Stimulated activated CD4-positive, alpha-beta T cell treated with anti-CD3 and anti-CD28 coated beads, Interleukin-1b, Interleukin-23, amount 100 ng/mL, for 1 hour (primary cell): ENCODE measurements at places on chromosomes 6 and 20.

- DNase-seq = no peak
Measured at GRCh38 chr6:68710496-68710895, 75.4 kb downstream of the ADGRB3 start.

DNA sequence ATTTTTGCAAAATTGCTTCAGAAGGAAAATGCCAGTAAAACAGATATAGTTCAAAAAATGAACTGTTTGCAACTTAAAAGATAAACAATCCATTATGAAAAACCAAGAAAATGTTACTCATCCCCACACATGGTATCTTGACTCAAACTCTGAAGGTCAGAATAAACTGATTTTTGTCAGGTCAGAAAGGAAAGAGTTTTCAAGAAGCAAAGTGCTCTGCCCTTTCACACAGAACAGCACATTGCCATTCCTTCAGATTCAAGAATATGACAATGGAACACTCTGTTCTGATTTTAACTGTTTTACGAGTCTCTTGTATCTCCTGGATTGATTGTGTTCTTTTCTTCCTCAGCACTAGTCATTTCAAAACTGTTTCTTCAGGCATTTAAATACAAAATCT lies 33.8 kb upstream of the NT5E start:
- no peak for DNase-seq

GRCh38 chr20:43909720-43910119 lies 4.9 kb upstream of the TOX2 start:
- DNase-seq = no peak

DNA sequence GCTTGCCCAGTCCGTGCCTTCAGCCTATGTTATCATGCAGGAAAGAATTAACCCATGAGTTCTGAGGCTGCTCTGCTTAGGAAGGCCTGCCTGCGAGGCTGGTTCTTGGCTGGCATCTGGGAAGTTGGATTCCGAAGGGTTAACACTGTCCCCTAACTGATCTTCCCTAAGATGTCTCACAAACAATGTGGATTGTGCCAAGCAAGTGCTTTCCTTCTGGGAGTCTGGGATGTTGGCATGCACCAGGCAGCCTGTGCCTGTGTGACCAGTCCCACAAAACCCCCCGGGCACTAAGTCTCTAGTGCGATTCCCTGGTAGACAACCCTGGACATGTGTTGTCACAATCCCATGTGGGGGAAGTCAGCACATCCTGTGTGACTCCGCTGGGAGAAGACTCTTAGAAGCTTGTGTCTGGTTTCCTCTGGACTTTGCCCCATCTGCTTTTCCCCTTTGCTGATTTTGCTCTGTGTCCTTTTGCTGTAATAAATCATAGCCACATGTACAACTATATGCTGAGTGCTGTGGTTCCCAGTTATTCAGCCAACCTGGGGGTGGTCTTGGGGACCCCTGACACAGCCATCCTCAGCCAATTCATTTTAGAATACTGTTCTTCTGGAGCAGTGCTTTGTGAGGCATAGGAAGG lies 83.8 kb downstream of the SLC22A23 start:
- DNase-seq = no peak

GRCh38 chr20:9128568-9128967 lies 59.7 kb downstream of the PLCB4 start:
- DNase-seq = no peak

DNA sequence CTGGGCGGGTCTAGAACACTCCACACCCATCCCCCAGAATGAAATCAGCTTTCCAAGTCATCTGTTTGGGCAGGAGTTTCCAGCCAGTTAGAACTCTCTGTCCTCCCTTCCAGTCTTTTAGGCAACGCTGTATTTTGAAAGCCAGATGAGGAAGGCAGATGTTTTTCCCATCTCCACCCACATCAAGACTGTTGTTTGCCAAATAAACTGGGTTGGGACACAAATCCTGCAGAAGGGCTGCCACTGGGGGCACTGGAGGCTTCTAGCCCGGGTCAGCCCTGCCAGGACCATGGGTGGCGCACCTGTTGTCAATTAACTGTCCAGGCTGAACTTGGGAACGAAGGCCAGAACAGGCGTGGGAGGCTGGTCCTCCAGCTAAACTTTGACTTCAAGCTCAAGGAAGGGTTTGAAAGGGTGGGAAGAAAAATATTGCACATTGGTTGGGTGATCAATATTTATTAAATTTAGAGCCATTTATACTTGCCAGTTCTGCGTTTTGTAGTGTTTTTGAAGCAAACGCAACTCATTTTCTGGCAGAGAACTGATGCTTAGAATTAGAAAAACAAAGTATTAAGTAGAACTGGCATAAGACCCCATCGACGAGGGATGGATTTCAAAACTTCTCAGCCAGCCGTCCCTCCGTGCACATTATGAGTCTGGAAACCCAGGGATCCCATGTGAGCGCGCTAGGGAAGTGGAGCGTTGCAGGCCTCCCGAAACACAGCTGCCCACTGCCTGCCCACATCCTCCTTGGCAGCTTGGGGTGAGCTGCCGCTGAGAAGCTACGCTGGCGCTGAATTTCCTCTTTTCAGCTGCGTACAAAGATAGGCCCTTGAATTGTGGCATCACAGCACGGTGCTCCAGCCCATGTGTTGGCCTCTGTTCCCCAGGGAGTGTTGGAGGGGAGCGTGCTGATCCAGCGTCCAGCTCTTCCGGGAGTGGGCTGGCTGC lies 297.4 kb downstream of the QKI start:
- DNase-seq = no peak

DNA sequence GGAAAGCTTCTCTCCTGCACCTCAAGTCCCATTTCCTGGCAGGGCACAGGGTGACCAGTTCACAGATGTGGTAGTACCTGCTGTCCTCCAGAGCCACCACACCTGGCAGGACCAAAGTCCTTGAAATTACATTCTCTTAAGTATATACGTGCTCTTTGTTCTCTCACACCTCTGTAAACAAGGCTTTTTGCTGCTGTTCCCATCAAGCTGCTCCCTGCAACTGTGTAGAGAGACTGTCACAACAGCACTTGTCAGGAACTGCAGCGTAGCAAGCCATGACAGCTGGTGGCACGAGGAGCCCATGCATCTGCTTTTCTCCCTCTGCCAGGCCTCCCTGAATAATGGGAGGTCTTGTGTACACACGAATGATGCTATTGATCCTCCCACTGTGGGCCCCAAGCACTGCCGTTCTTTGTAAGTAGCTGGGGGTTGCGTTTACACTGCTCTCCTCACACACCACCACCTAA lies 431.8 kb downstream of the CD83 start:
- DNase-seq = no peak

- DNase-seq = no peak
Measured at GRCh38 chr6:6665555-6666243, 77.2 kb downstream of the LY86 start.

GRCh38 chr6:133227344-133227743 lies 13.8 kb upstream of the EYA4 start:
- DNase-seq = no peak

GRCh38 chr6:42125231-42125630 lies 17.2 kb downstream of the C6orf132 start:
- DNase-seq = no peak

DNA sequence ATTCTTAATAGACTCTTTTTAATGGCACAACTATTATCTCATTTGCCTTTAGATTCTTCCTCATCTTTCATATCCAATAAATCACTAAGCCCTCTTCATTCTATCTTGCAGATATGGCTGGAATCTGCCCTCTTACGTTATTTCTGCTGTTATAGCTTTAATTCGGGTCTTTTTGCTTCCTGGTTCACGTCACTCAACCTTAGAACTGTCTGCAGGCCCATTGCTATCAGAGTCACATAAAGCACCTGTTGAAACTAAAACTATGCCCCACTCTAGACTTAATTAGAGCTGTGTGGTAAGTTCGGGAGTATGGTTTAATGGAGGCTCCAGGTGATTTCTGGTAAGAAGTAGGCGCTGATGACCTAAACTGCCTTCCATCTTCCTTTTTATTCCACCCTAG lies 988 bp downstream of the QRSL1 start:
- DNase-seq = no peak

GRCh38 chr6:71290611-71291010 lies 2.0 kb downstream of the OGFRL1 start:
- DNase-seq = no peak

- DNase-seq = no peak
Measured at GRCh38 chr6:25342802-25343201, 63.6 kb downstream of the CARMIL1 start.

GRCh38 chr6:142740449-142740848 lies 204.5 kb downstream of the HIVEP2 start:
- DNase-seq = no peak

- no peak for DNase-seq
Measured at GRCh38 chr6:9699888-9700287, 715.0 kb downstream of the TFAP2A start.

DNA sequence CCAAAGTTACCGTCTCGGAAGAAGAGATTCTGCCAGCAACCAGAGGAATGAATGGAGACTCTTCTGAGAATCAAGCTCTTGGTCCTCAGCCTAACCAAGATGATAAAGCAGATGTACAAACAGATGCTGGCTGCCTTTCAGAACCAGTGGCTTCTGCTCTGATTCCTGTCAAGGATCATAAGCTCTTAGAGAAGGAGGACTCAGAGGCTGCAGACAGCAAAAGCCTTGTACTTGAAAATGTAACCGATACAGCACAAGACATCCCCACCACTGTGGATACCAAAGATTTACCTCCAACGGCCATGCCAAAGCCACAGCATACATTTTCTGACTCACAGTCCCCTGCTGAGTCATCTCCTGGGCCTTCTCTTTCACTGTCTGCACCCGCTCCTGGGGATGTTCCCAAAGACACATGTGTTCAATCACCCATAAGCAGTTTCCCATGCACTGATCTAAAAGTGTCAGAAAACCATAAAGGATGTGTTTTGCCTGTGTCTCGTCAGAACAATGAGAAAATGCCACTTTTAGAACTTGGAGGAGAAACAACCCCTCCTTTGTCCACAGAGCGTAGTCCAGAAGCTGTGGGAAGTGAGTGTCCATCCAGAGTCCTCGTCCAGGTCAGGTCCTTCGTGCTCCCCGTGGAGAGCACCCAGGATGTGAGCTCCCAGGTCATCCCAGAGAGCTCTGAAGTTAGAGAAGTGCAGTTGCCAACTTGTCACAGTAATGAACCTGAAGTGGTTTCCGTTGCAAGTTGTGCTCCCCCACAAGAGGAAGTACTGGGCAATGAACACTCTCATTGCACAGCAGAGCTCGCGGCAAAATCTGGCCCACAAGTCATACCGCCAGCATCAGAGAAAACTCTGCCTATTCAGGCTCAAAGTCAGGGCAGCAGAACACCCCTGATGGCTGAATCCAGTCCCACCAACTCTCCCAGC lies 109.6 kb downstream of the RTN4IP1 start:
- DNase-seq = no peak

GRCh38 chr6:2921520-2922115 lies 18.5 kb upstream of the SERPINB9 start:
- no peak for DNase-seq

- no peak for DNase-seq
Measured at GRCh38 chr20:52805843-52806242, 166.3 kb upstream of the TSHZ2 start.

- no peak for DNase-seq
Measured at GRCh38 chr6:20846602-20847028, 312.4 kb downstream of the CDKAL1 start.

DNA sequence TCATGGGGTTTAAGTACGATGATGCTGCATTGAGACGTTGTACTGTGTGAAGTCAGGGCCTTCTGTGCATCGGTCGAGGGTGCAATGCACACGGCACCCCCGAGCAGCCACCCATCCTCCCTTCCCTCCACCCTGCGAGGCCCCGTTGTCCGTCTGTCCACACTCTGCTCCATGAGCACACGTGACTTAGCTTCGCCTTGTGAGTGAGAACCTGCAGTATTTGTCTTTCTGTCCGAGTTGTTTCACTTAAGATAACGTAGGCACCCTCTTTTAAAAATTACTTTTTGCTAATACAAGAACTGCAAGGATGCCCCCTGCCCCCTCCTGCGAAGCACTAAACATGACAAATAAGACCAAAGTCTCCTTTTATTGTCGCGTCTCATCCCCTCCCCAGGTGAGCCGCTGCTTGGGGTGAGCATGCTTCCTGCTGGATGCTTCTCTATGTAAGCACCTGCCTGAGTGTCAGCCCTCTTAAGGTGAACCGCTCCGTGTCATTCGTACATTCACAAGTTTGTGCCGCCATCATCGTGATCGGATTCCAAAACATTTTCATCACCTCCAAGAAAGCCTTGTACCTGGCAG lies 3.6 kb upstream of the RBBP8NL start:
- DNase-seq = no peak

- DNase-seq = no peak
Measured at GRCh38 chr6:29624520-29624961, 8.4 kb downstream of the GABBR1 start.

DNA sequence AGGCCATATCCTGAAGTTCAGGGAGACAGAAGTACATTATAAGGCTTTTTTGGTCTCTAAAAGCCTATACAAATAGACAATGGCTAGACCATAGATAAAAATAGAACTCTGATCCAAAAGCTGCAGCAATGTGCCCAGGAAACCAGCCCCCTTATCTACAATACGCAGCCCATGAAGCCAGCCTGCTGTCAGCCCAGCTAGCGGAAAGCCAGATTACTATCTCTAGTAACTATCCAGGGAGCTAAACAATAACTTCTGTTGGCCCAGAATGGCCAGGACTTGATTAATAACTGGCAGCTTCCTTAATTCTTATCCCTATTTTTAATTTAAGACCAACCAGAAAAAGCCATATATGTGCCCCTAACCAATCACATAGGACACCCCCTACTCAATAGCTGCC lies 160.4 kb upstream of the SMLR1 start:
- no peak for DNase-seq

DNA sequence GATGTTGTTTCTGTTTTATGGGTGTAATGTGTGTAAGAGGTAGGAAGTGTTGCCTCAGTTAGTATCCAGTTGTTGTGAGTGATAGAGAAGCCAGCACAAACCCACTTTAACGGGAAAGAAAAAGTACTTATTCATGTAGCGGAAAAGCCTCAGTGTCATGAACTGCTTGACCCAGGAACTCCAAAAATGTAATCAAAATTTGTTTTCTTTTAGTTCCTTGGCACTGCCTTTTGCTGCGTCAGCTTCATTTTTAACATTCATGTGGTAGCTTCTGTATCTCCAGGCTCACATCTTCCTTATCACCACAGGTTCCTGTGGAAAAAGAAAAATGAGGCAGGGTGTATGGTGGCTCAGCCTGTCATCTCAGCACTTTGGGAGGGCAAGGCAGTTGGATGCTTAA lies 46.4 kb upstream of the CCDC28A start:
- no peak for DNase-seq

GRCh38 chr20:9498322-9498721 lies 16.1 kb upstream of the LAMP5 start:
- DNase-seq = no peak

- DNase-seq = no peak
Measured at GRCh38 chr6:32152769-32153563, 975 bp upstream of the PPT2 start.

GRCh38 chr20:4574356-4574690 lies 147.4 kb upstream of the PRND start:
- DNase-seq = no peak

DNA sequence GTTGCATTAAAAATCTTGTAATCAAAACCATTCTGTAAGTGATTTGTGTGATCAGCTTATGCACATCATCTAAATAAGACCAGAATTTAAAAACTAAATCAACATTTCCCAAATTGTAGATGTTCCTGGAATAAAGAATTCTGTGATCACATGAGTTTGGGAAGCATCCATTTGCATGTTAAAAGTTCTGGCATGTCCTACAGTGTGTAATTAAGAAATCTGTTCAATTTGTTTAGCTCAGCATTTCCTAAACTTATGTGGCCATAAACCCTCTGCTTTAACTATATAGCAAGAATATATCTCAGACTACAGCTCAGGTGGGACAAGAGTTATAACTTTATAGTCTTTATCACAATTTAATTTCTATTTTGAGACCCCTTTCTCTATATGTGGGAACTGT lies 399.1 kb downstream of the LAMA2 start:
- DNase-seq = no peak
